HTR-8/SVneo (cell line): ENCODE measurements at places on chromosomes 13 and 19.

- no peak for DNase-seq
These were observed 10.2 kb upstream of the EMC10 start for GRCh38 chr19:50465986-50466705.

DNA sequence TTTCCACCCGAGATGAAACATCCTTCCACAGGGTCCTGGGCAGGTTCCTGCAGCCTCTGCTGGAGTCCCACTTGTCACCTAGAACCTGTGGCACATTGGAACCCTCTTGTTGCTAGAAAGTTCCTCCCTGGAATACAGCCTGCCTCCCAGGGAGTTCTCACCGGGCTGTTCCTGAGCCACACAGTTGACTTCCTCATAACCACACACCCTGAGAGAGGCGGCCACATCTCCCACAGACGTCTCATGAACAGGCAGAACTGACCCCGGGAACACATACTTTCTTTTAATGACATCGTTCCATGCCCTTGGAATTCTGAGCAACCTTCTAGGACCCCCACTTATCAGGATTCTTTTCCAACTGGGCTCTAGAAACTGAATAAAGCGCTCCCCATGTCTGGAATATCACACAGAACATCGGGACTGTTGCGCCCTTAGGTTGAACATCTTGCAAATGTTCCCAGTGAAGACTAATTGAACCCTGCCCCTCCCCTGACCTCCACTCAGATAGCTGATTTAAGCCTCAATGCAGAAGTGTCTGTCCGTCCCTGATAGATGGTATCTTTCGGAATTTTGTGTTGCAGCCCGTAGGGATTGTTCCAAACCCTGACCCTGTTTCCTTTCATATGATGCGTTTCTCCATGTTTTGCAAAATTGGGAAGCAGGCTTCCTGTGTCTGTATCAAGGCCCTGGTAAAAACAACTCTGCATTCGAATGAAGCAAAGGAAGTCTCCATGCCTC is 91.1 kb downstream of the RAB20 start:
- no peak for DNase-seq

DNA sequence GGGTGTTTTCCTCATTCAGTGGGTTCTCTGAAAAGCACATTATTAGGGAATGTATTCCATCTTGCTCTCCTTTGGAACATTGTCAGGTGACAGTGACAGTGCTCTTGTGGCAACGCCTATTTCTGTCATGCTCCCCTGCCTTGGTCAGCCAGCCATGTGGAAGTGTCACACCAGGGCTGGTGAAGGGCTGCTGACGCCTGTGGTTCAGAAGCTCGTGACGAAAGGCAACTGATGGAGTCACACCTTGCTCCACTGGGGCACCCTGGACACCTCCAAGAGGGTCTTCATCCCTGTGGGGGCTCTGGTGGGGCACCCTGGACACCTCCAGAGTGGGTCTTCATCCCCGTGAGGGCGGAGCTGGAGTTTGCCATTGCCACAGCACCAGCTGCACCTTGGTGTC is 68.9 kb upstream of the GPR183 start:
- DNase-seq = no peak

DNA sequence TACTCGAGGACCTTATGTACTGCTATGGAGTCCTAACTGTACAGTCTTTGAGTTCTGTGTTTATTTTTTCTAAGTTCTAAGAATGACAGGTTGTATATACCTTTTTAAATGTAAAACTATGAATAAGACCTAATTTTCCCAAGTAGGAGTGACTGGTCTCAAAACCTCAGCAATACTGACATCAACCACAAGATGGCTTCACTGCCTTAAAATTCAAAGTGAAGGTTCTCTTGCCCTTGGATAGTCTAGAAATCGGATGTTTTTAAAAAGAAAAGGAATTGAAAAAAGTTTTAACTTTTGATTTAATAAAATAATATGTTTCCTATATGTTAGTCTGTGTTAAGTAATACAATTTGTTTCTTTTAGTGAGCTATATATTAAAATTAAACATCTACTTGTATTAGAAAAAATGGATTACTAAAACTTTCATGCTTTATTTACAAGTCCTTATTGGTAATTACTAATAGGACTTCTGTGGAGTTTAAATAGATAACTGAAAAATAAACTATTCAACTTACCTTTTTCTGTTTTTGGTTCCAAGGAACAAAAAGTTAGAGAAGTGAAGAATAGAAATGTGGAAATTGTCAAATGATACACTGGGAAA is 52.0 kb downstream of the TDRD3 start:
- peak; percentile 13 for DNase-seq

DNA sequence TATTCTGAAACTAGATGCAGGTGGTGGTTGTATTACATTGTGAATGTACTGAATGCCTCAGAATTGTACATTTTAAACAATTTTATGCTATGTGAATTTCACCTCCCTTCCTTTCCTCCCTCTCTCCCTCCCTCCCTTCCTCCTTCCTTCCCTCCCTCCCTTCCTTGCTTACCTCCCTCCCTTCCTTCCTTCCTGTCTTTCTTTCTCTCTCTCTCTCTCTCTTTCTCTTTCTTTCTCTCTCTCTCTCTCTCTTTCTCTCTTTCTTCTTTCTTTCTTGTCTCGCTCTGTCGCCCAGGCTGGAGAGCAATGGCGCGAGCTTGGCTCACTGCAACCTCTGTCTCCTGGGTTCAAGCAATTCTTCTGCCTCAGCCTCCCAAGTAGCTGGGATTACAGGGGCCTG is 37.2 kb downstream of the IER2 start:
- DNase-seq = no peak

GRCh38 chr19:741506-742131 is 9.3 kb upstream of the MISP start:
- DNase-seq = peak; percentile 31

- DNase-seq = no peak
These were observed 622 bp upstream of the VSTM2B start for GRCh38 chr19:29524912-29525831.

DNA sequence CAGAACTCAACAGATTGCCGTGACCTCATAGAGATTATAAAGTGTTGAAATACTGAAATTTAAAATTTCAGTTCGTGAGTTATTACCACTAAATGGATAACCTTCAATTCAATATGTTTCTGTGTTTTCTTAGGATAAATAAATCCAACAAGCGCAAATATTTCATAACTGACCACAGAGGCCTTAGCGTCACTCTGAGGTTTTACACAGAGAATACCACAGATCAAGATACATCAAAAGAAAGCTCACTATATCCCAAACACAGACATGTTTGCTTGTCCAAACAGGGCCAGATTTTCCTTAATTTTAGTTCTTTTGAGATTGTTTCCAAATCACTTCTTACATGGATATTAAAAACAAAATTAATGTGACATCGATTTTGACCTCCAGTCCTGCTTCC is 235.8 kb downstream of the EFNB2 start:
- no peak for DNase-seq
